ENCODE measurements at places on chromosomes 6 and 20.

- DNase-seq, result no peak
These were observed 7.7 kb downstream of the GABRR1 start for GRCh38 chr6:89209457-89209856.

DNA sequence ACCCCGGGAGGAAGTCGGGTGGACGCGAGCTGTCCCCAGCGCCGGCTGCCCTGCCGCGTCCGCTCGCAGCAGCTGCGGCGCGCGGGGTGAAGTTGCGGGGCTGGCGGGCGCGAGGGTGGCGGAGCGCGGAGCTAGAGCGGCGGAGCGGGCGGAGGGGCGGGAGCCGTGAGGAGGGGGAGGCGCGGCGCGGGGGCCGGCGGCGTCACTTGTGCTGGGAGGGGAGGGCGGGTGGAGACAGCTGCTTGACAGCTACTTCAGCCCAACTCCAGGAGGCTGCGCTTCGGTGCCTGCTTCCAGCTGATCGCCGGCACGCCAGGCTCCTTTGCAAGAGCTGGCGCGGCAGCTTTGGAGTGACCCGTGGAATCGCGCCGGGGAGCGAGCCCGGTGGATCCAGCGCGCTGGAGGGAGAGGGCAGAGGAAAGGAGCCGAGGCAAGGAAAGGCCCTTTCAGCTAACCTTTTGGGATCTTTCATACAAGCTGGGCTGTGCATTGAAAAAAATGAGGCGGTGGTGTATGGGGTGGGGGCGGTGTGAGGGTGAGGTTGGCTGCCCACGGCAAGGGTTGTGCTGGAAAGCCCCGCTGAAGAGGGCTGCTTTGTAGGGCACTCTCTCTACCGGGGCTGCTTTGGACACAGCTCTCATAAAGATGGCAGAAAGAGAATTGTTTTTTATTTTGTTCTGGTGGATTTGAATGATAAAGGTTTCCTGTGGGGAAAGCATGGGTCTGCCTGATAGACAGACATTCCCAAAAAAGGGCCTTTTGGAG is 24.6 kb downstream of the RIPOR2 start:
- DNase-seq, result peak; percentile 53

DNA sequence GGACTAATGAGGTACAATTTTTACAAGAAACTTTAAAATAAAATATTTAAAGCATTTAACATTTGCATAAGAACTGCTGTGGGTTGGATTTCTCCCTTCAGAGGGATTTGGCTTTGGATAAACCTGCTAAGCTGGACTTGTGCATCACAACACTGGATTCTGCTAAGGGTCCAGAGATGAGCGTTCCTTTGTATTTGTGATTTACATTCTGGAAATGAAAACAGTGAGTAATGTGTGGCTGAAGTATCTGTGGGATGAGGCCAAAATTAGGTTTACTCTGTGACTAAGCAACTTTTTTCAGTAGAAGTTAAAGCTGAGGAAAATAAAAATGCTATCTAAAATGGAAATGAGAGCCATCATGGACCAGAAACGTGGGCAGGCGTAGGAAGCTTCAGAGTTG is 494.3 kb downstream of the EPM2A start:
- DNase-seq, result peak; percentile 55

DNA sequence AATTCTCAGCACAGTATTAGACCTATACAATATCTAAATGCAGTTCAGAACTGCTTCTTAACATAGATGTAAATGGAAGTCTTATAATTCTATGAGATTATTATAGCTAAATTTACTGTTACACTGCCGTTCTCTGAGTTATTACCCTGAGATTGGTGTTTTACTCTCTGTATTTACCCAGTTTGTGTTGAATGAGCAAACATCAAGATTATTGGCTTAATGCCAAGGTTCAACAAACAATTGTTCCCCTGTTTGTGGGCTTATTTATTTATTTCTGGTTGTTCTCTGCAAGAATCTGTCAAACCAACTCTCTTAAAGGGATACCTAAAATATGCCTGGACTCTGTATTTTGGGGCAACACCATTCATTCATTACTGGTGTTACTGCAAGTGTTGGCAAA is 5.2 kb upstream of the STMND1 start:
- DNase-seq, result no peak

DNA sequence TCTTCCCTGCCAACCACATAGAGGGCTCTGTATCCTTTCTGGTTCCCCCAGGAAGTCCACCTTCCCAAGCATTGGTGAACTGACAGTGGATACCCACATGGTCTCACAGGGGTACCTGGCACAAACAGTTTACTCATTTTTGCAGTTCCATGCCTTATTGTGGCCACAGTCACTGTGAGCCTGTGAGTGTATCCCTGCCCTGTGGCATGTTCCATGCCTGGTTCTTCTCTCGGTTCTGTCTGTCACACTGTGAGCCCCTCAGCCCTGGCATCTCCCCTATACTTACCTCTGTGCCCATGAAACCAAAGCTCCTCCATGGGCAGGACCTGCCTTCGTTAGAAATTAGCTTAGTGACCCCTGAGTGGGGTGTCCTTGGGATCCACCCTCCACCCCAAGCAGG is 107.8 kb downstream of the TOX2 start:
- no peak for DNase-seq

GRCh38 chr6:137815692-137816091 is 51.4 kb upstream of the TNFAIP3 start:
- no peak for DNase-seq

GRCh38 chr6:46090115-46091079 is 39.4 kb upstream of the ENPP4 start:
- peak; percentile 42 for DNase-seq

- no peak for DNase-seq
These were observed 50.4 kb downstream of the PHACTR1 start for GRCh38 chr6:12767016-12767415.

DNA sequence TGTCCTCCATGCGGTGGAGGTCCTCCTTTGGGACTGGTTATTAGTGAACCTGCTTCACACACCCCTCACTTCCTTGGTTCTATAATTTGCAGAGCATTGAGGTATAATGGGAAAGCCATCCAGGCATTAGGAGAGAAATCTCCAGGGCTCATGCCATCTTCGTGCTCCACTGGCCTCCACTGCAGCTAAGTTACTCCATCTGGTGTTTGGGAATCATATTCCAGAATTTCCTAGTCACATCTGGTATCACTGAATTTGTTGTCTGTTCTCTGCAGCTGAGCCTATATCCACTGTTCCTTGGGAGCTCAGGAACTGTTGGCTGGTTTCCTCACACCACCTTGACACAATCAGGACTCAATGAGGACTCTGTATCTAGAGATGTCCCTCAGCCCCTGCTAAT is 173.0 kb upstream of the TSHZ2 start:
- peak; percentile 14 for DNase-seq

DNA sequence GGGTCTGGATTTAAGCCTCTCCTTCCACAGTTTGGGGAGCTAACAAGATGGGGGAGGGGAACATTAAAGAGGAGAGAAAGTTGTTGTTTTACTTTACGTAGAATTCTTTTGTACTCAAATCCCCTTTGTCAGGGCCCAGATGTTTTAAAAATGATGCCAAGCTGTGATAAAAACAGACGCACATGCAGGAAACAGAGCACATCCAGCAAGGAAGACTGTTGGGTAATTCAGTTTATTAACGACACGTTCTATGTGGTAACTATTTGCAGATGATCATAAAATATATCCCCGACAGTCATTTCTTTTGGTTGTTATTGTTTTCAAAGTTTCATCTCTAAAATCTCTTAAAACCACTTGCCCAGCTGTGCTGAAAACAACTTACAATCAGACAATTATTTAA is 307.0 kb upstream of the PRDM1 start:
- peak; percentile 84 for DNase-seq

DNA sequence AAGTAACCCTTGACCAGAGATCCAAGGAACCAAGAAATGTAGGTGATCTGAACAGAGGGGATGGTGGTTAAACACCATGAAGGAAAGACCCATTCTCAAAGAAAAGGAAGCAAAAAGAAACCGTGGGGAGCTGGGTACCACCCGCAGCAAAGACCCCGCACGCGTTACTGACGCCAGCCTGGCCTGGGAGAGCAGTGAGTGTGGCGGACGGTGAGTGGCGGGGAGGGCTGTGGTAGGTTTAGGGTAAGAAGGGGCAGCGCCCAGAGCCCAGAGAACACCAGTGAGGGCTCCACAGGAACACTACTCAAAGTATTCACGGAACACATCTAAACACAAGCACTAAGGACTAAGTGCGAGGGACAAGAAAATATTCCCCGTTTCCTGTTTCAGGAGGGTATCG is 4.2 kb downstream of the GMEB2 start:
- no peak for DNase-seq

GRCh38 chr6:17031961-17032360 is 69.9 kb upstream of the STMND1 start:
- DNase-seq, result no peak

- DNase-seq, result no peak
These were observed 155.1 kb upstream of the SOX4 start for GRCh38 chr6:21438237-21438985.

GRCh38 chr6:117156741-117157140 is 108.6 kb upstream of the VGLL2 start:
- DNase-seq, result no peak

DNA sequence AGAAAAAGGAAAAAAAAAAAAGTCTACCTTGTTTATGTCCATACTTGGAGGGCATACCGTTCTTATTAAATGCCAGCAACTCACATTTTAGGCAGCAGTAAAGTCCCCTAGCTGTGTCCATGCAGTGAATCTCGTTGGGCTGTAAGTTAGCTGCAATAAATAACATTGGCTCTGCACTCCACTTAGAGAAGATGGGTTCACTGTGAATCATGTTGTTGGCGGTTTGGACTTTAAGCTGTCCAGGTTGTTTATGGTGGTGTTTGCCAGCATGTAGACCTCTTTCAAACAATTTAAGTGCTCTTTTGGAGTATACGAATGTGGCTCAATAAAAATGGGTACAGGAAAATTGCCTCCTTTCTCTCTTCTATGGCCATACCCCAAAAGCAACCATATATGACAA is 127.4 kb downstream of the ZNF217 start:
- no peak for DNase-seq

DNA sequence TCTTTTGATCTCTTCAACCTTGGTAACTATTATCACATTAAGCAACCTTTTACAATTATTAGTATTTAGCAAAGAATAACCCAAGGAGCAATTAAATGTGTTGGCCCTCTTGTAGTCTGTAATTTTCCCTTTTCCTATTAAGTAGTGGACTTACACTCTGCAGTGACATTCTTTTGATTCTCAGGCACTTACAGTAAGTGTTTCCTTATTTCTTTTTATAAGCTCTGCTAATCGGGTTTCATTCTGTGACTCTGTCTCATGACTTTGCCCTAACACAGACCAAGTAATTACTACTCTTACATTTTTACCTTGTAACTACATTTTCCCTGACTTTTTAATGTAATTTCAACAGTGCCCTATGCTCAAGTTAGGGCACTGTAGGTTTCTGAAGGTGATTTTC is 104.0 kb upstream of the EPHA7 start:
- no peak for DNase-seq

GRCh38 chr6:84220809-84221409 is 6.5 kb downstream of the CEP162 start:
- DNase-seq, result peak; percentile 43

DNA sequence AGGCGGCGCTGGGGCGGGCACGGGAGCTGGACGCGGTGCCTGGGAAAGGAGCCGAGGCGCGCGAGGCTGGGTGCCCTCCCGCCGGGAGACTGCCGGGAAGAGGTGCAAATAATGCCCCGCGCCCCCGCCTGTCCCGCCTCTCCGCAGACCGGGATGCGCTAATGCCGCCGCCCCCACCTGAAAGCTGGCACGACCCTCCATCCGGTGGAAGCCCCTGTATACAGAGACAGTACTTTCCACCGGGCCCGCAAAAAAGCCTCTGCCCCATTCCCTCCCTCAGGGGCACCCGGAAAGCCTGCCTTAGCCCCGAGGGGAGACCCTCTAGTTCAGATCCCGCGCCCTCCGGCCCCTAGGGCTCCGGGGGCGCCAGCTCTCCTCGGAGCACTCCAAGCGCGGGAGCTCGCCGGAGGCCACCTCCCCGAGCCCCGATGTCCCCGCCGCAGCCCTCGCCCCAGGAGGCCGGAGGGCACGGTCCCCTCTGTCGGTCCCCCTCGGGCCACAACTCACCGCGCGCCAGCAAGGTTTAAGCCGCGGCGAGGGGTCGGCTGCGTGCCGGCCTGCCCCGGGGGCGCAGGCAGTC is 1.2 kb downstream of the GRM4 start:
- no peak for DNase-seq

- no peak for DNase-seq
These were observed 93.7 kb upstream of the PTPN1 start for GRCh38 chr20:50416269-50417022.

GRCh38 chr6:42197555-42198362 is 3.0 kb upstream of the GUCA1B start:
- DNase-seq, result peak; percentile 84

- no peak for DNase-seq
These were observed 195.7 kb upstream of the SNX9 start for GRCh38 chr6:157627195-157627966.

- peak; percentile 42 for DNase-seq
These were observed 859 bp upstream of the SMIM29 start for GRCh38 chr6:34249469-34250261.

GRCh38 chr20:22818636-22819035 is 216.5 kb upstream of the SSTR4 start:
- no peak for DNase-seq

- DNase-seq, result no peak
These were observed 279.9 kb downstream of the SLC35F1 start for GRCh38 chr6:118186672-118187567.

DNA sequence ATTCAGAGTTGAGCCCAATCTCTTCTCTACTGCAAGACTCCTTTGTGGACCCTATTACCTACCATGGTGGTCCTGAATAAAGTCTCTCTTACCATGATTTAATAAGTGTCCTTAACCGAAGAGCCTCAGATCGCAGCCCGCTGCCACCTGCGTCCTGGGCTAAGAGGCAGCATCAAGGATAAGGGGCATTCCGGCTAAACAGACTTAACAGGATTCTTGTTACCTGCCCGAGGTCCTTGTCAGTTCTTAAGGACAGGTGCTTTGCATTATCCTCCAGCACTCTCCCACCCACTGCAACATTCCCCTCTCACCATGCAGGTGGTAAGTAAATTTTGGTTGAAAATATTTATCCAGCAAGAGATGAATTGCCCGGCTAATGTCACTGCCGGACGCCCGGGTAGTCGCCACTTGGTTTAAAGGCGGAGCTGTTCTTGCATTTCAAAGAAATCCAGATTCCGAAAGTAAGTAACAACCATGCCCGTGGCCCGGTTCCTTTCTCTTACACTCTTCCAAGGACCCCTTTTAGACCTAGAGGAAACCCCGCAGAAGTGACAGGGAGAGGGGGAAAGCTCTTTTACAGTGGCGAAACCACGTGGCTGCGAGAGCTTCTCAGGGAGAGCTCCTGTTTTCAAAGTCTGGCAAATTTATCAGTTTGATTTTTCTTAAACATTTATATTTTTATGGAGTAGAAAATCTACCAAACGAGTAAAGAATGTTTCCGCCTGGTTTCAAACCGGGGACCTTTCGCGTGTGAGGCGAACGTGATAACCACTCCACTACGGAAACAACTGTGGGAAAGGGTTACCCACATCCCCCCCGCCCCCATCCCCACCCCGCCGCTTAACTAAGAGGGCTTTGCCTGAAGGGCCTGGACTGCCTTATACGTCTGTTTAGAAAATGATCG is 41.9 kb upstream of the PRSS16 start:
- DNase-seq, result no peak

GRCh38 chr6:15744818-15745402 is 82.1 kb upstream of the DTNBP1 start:
- no peak for DNase-seq

Data from AG10803 (cell line).